T-helper 2 cell (primary cell): ENCODE measurements at places on chromosomes 7 and 10.
A peak's percentile ranks its signal among the peaks of the same experiment; 100 is the strongest.

- DNase-seq = no peak
Measured at GRCh38 chr7:25922296-25922695, 229.7 kb upstream of the NFE2L3 start.

DNA sequence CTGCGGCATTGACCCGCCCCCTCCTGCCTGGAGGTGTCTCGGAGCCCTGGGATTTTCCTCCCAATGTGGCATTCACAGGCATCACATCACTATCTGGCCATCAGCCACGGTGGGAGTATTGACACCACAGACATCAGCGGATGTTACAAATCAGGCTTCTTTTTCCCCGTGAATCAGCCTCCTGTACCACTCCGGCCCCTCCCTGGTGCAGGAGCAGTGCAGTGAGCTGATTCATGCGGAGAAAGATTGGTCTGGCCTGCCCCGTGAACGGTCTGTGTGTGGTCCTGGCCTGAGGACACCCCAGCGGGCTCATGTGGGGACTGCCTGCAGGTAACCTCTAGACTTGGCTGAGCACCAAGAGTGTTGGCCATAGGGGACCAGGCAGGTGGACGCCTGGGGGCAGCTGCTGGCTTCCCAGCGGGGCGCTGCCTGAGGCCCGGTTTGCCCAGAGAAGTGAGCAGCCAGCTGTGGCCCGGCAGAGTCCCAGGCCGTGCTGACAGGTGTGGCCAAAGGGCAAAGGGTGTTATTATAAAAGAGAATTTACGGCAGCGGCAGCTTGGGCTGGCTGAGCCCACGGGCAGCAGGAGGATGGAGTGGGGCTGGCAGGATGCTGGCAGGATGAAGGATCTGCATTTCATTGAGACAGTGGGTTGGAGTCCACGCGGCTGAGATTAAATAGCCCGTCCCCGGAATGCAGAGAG, 32.1 kb upstream of the GNA12 start:
- no peak for DNase-seq

- DNase-seq = peak; percentile 14
Measured at GRCh38 chr7:142557971-142558582, 191.2 kb upstream of the PRSS1 start.

DNA sequence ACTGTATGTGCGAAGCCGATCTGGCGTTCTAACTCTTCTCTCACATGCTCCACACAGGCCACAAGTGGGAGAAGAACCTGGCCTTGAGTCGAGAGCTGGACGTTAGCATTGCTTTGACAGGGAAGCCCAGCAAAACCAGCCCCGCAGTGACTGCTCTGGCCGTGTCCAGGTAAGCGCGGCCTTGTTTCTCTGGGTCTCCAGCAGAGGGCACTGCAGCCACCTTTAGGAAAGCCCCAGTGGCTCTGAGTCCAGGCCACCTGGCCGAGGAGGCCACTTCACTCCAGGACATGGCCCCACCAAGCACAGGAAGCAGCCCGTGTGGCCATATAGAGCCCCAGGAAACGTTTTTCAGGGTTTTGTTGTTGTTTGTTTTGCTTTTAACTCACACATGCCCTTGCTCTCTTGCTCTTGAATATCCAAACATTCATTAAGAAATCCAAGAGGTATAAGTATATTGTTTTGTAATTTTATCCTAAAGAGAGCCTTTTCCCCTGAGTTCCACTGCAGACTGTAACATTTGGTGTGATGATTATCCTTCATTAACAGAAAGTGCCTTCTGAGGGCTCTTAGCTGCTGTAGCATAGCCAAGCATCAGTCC, 41.8 kb upstream of the LRRC18 start:
- peak; percentile 10 for DNase-seq
